ENCODE measurements at places on chromosomes 1 and 21. TPM values are rescaled to one million over a fixed set of nuclear protein-coding genes. Genes with fewer than 3 reads are reported as not detected.
A peak's percentile ranks its signal among the peaks of the same experiment; 100 is the strongest.

GRCh38 chr1:99603699-99604560, 42.0 kb upstream of the PALMD start:
- no peak for DNase-seq
- no peaks in the 10 kb centered on the region for H3K27me3 ChIP-seq
- H3K4me3 ChIP-seq: no peak overlapping the region
- H3K4me1 ChIP-seq: peaks cover 5% of the 10 kb centered on the region
- H3K36me3 ChIP-seq: no peaks in the 10 kb centered on the region

GRCh38 chr1:47906527-47907176, 90.5 kb downstream of the TRABD2B start:
- peaks cover 7% of the 10 kb centered on the region for H3K27me3 ChIP-seq
- no peaks in the 10 kb centered on the region for H3K4me1 ChIP-seq
- H3K4me3 ChIP-seq: no peak overlapping the region

- H3K4me1 ChIP-seq: no peaks in the 10 kb centered on the region
- no peak for DNase-seq
- H3K27me3 ChIP-seq: no peaks in the 10 kb centered on the region
- no peak overlapping the region for H3K4me3 ChIP-seq
- H3K36me3 ChIP-seq: no peaks in the 10 kb centered on the region
- H3K27ac ChIP-seq: no peak overlapping the region
Measured at GRCh38 chr1:57222307-57222706, 201.6 kb downstream of the DAB1 start.

DNA sequence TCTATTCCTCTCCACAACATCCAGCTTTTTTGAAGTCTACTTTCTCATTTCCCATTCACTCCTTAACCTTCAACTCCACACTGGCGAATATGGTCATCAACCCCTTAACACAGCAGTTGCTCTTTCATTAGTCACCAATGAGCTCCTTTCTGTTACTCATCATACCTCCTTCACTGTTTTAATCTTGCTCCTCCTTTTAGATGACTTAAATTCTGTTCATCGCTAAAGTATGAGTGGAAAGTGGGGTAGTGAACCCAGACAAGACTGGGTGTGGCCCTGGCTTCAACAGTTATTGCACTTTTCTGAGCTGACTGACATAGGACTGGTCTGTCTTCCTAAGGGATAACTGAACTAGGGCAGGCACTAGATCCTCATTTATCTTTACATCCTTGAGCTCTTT, 51.3 kb downstream of the AKT3 start:
- peaks cover 7% of the 10 kb centered on the region for H3K36me3 ChIP-seq
- H3K27me3 ChIP-seq: no peaks in the 10 kb centered on the region
- no peak overlapping the region for H3K4me3 ChIP-seq
- H3K27ac ChIP-seq: peak overlapping the region; percentile 20

GRCh38 chr1:234613128-234613875, 3.3 kb upstream of the IRF2BP2 start:
- peak; percentile 72 for DNase-seq
- H3K27me3 ChIP-seq: no peaks in the 10 kb centered on the region
- peak overlapping the region; percentile 47 for H3K4me3 ChIP-seq
- H3K36me3 ChIP-seq: no peaks in the 10 kb centered on the region
- peak overlapping the region; percentile 100 for H3K27ac ChIP-seq

- no peaks in the 10 kb centered on the region for H3K36me3 ChIP-seq
- H3K4me1 ChIP-seq: peaks cover 8% of the 10 kb centered on the region
- H3K27me3 ChIP-seq: no peaks in the 10 kb centered on the region
- no peak overlapping the region for H3K27ac ChIP-seq
- DNase-seq: no peak
Measured at GRCh38 chr1:40855513-40855912, 6.7 kb downstream of the CITED4 start.

DNA sequence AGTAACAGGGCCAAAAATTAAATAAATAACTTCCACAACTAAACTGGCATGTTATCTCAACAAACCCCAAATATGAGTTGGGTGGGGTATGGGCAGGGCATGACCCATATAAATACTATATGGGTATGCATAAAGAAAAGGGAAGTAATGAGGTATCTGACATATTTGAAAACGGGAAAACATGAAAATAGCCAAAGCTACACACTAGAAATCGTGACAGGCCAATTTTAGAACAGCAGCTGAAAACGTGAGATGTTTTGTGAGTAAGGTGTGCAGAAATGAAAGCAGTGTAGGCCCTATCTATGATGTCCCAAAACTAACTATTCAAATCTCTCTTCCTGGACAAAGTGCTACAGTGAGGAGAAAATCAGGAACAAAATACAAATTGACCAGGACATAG, 537.9 kb upstream of the NR5A2 start:
- DNase-seq: no peak
- no peak overlapping the region for H3K4me3 ChIP-seq
- H3K36me3 ChIP-seq: no peaks in the 10 kb centered on the region

DNA sequence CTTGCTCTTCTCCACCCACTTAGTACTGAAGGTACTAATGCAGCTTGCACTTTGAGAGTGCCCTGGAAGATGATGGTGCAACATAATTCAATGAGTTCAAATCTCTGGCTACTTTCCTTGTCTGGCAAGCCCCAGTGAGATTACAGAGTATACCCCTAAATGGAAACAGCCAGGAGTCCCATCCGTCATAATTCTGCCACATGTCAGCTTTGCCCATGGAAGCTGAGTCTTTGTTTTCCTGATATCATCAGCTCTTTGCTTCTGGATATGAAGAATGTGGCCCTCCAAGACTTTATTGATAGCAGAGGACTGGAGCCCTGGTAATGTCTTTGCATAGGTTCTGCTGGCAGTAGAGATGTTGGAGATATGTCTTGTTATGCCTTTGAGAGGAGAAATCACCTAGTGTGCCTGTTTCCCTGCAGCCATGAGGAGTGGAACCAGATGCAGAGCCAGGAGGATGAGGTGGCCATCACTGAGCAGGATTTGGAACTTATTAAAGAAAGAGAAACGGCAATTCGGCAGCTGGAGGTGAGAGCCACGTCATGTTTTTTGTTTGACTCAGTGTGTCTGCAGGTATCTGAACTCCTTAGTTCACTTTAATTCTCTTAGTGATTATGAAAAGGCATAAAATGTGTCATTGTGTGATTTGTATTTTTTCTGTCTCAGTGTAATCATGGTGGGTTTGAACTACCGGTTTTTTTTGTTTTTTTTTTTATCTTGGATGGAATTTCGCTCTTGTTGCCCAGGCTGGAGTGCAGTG, 18.7 kb upstream of the PPP1R8 start:
- H3K27ac ChIP-seq: no peak overlapping the region
- no peak for DNase-seq
- no peaks in the 10 kb centered on the region for H3K36me3 ChIP-seq
- H3K4me1 ChIP-seq: no peaks in the 10 kb centered on the region
- H3K4me3 ChIP-seq: no peak overlapping the region

- DNase-seq: no peak
- no peaks in the 10 kb centered on the region for H3K4me1 ChIP-seq
- no peaks in the 10 kb centered on the region for H3K27me3 ChIP-seq
- no peaks in the 10 kb centered on the region for H3K36me3 ChIP-seq
Measured at GRCh38 chr1:163927493-163927892, 605.7 kb downstream of the NUF2 start.

GRCh38 chr1:161491472-161491871, 13.8 kb upstream of the FCGR2A start:
- peaks cover 20% of the 10 kb centered on the region for H3K27me3 ChIP-seq
- no peak overlapping the region for H3K4me3 ChIP-seq
- H3K4me1 ChIP-seq: no peaks in the 10 kb centered on the region
- no peaks in the 10 kb centered on the region for H3K36me3 ChIP-seq
- H3K27ac ChIP-seq: no peak overlapping the region

GRCh38 chr1:184518736-184519357, 132.0 kb downstream of the C1orf21 start:
- no peaks in the 10 kb centered on the region for H3K27me3 ChIP-seq
- no peak for DNase-seq
- no peaks in the 10 kb centered on the region for H3K36me3 ChIP-seq
- no peak overlapping the region for H3K4me3 ChIP-seq
- H3K4me1 ChIP-seq: no peaks in the 10 kb centered on the region
- H3K27ac ChIP-seq: no peak overlapping the region

DNA sequence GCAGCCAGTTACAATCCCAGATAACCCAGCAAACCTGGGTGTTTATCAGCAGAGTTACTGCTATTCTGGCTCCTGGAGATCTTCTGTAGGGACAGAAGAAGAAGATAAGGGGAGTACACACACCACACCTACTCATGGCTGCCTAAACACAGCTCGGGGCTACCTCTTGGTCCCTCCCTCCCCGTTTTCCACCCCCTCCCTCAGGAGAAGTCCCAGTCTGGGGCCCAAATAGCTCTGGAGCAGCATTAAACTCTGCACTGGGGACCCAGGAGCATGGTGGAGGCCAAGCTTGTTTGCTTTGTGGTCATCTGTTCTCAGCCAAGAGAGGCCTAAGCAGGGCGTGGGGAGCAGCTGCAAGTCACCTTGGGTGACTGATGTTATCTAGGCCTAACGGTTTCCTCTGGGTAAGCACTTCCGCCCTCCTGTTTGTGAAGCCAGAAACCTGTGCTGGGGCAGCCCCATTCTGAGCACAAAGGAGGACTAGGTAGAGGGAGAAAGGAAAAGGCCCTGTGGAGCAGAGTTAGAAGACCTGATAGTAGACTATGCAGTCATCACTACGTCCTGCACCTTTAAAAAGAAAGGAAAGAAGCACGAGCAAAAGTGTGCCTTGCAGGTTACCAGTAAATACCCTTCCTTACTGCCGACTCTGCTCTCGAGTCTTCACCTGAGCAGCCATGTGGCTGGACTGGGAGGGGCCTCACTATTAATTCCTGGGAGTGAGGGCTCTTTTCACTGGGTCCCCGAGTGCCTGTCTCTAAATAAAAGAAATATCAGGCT, 2.0 kb upstream of the RCSD1 start:
- H3K4me1 ChIP-seq: no peaks in the 10 kb centered on the region
- H3K36me3 ChIP-seq: no peaks in the 10 kb centered on the region
- no peak overlapping the region for H3K27ac ChIP-seq
- peaks cover 47% of the 10 kb centered on the region for H3K27me3 ChIP-seq

DNA sequence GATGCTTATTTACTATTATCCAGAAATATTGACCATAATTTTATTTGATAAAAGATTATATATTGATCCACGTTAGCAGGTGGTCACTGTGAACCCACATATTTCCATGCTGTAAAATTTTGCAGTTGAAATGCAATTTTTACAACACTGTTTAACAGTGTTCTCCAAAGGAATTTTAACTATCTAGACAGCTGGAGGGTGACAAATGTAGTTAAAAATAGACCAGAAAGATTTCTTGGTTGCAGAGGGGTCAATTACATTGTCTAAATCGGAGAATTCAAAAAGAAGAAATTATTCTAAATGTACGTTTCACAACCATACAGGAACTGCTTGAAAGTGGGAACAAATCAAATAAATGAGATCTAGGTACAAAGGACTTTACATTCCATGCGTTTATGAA, 625.2 kb upstream of the NCAM2 start:
- no peak overlapping the region for H3K27ac ChIP-seq
- H3K27me3 ChIP-seq: no peaks in the 10 kb centered on the region
- no peaks in the 10 kb centered on the region for H3K36me3 ChIP-seq

DNA sequence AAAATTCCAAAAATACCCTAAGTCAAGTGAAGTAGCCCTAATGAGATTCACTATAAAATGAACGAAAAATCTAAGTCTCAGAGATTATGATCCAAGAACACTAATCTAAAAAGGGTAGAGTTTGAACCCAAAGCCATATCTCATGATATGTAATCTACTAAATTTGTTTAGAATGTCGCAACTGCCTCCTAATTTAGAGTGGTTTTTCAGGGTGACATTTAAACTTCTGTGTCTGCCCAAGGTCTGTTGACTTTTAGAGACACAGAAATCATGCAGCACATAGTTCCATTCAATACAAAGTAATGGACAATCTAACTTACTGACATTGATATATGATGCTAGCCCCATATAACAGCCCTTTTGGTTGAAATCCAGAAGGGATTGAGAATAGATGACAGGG, 28.9 kb downstream of the FMO3 start:
- no peaks in the 10 kb centered on the region for H3K4me1 ChIP-seq
- H3K4me3 ChIP-seq: no peak overlapping the region
- no peaks in the 10 kb centered on the region for H3K36me3 ChIP-seq
- H3K27ac ChIP-seq: no peak overlapping the region

- DNase-seq: no peak
- H3K27ac ChIP-seq: no peak overlapping the region
- H3K36me3 ChIP-seq: no peaks in the 10 kb centered on the region
- peaks cover 13% of the 10 kb centered on the region for H3K4me1 ChIP-seq
- H3K4me3 ChIP-seq: no peak overlapping the region
Measured at GRCh38 chr1:39672551-39672947, 642 bp upstream of the NT5C1A start.

DNA sequence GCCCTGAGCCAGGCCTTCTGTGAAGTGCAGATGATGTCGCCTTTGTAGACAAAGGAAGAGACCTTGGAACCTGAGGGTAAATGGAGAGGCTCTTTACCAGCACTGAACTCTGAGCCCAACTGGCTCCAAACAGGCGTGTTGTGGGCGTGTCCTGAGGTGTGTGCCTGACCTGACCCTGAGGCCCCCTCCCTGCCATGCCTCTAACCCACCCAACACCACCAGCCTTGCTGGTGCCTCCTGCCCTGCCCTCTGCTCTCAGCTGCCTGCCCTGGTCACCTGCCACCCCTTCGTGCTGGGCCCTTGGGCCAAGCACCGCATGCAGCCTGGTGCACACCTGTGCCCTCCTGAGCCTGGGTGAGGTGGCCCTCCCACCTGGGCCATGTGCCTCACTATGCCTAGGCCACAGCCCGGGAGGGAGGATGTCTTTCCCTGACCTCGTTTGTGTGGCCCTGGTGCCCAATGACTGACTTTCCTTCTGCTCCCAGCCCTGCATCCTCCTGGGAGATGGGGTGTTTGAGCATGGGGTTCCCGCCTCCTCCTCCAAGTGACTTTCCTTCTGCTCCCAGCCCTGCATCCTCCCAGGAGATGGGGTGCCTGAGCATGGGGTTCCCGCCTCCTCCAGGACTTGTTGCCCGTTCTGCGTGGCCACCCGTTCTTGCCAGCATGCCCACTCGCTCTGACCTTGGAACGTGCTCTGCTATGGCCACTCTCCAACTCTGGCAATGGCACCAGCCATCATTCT, 157.0 kb downstream of the PCBP3 start:
- no peak for DNase-seq
- H3K4me1 ChIP-seq: no peaks in the 10 kb centered on the region
- H3K27me3 ChIP-seq: peaks cover 68% of the 10 kb centered on the region
- no peaks in the 10 kb centered on the region for H3K36me3 ChIP-seq
- no peak overlapping the region for H3K27ac ChIP-seq
- H3K4me3 ChIP-seq: no peak overlapping the region

PGBD5 gene
- total RNA-seq: not detected

TSSK3 gene
- 3.9 TPM for total RNA-seq

FAM151A gene
- total RNA-seq: not detected

LRRC71 gene
- total RNA-seq: not detected

TFAP2E gene
- total RNA-seq: 0.72 TPM

SPRR2E gene
- total RNA-seq: not detected

FLAD1 gene
- 54.2 TPM for total RNA-seq

INAVA gene
- total RNA-seq: 49.8 TPM

AMY1A gene
- not detected for total RNA-seq

TNFRSF4 gene
- total RNA-seq: 0.38 TPM

MASP2 gene
- total RNA-seq: not detected

UQCRHL gene
- total RNA-seq: 5.1 TPM

TTC22 gene
- 24.1 TPM for total RNA-seq

FCGR3B gene
- not detected for total RNA-seq

PCAT6 gene
- total RNA-seq: 3.6 TPM

SAMD11 gene
- total RNA-seq: 2.2 TPM

NPHS2 gene
- not detected for total RNA-seq

All from PC-9 (cell line).